ENCODE measurements at places on chromosomes 2 and 18.

GRCh38 chr2:58186501-58186900 lies 54.6 kb downstream of the FANCL start:
- no peak for DNase-seq

GRCh38 chr2:69565431-69565839 lies 78.1 kb downstream of the AAK1 start:
- DNase-seq: peak; percentile 92

DNA sequence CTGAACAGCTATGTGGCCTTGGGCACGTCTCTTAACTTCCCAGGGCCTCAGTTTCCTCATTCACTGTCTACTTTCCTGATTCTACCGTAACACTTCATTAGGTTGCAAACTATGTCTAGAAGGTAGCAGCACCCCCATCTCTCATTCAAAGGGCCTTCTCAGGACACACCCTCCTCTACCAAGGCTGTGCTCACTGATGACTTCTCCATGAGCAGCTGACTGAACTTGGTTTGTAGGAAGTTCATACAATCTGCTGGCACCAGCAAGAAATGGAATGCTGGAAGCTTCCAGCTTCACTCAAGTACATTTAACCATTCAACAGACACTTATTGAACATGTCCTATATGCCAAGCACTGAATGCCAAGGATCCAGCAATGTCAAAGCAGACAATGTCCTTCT lies 250.8 kb upstream of the CTAGE1 start:
- DNase-seq: no peak

DNA sequence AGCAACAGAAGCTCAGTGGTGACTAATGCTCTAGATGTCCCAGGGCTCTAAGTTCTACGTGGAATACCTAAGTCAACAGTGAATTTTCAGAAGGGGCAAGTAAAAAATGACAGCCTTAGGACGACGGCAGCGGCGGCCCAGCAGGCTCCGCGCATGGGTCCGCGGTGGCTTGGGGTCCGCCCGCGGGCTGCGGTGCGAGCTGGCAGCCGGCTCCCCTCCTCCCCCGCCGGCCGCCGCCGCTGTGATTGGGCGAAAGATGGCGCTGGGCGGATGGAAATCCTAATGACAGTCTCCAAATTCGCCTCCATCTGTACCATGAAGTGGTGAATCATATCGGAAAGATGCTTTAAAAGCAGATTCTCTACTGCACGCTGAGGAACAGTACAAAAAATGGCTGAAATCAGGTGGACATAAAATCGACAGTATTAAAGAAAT lies 74.7 kb downstream of the HNRNPLL start:
- DNase-seq: peak; percentile 74

DNA sequence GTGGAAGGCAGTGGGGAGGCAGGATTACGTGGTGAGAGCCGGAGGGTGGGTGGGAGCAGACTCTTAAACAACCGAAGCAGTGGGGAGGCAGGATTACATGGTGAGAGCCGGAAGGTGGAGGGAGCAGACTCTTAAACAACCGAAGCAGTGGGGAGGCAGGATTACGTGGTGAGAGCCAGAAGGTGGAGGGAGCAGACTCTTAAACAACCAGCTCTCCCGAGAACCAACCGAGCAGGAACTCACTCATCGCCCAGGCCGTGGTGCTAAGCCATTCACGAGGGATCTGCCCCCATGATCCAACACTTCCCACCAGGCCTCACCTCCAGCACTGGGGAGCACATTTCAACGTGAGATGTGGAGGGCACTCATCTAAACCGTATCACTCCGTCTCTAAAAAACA lies 87.7 kb downstream of the RTP5 start:
- DNase-seq: no peak

DNA sequence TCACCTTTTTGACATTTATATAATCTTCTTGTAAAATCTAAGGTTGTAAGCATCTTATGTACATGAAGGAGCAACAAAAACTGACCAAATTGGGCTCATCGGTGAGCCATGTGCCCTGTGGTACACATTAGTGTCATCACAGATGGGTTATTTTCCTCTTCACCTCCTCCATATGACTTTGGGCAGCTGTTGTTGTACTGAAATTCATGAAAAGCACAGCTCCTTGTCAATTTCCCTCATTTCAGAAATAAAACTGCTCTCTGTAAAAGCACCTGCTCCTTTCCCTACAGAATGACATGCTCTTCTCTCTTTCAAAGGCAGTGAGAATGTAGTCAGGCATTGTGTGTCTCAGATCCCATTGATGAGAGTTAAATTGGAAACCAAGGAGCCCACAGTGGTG lies 42.0 kb downstream of the DTNA start:
- DNase-seq: no peak

GRCh38 chr2:42183775-42184174 lies 14.6 kb downstream of the EML4 start:
- no peak for DNase-seq

DNA sequence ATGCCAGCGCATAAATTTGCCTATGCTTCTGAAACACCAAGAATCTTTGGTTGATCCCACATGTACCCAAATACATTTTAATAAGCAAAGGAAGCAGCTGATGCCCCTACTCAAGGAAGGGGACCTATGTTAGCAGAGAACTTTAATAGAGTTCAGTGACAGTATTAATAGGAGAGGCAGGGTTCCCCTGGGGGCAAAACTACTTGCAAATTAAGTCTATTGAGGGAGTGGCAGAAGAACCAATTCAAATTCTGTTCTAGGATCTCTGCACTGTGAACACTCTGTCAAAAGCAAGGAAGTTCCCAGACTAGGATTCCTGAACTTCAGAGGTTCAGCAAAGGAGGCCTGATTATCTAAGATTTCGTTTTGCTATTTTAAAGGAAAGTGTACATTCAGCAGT lies 47.5 kb downstream of the EPB41L3 start:
- no peak for DNase-seq

GRCh38 chr2:150209746-150210145 lies 277.7 kb downstream of the RND3 start:
- no peak for DNase-seq

DNA sequence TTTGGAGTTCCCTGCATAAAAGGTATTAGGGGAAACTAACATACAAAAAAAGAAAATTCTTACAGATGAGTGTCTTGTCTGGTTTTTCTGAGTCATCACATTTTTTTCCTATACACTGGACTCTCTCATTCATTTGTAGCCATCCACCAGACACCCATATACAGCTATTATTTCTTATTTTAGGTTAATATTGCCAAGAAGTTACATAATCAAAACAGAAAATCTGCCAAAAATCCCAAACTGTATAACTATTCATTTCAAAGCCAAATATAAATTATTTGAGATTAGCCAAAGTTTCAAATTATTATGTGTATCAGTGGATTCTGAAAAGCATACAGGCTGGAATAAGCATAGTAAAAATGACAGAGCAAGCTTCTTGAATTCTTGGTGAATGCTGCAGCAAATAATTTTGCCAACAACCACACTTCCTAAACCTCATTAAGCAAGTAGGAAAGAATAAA lies 191.2 kb downstream of the NCKAP5 start:
- DNase-seq: no peak

DNA sequence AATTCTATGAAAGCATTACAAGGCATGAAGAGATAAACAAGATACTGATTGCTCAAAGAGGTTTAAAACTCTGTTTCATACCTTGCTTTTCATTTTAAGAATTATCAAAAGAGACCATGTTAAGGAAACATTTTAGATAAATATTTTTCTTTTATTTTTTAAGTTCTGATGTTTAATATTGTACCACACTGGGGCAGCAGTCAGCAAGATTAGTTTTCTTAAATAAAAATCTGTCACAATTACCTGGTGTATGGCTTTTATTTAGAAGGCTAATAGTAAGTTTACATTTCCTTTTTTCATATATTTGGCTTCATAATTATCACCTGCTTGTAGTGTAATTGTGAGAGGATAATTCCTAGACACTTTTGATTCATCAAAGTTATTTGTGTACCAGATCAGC lies 46.4 kb downstream of the ZNF804A start:
- DNase-seq: no peak

DNA sequence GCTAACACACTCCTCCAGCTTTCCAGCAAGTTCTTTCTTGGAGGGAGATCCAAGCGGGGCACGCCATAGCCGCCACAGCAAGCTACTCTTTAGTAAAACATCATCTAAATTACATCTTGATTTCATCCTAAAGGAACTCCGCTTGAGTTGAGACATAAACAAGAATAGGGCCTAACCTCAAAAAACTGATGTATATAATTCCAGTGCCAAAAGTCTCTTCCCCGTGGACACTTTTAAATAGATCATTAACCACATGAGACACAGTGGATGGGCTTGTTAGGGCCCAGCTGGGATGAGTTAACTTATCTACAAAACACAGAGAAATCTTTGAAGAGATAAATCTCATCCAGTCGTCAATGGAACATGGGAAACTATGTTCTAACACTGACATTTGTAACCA lies 20.8 kb upstream of the MLPH start:
- DNase-seq: no peak

DNA sequence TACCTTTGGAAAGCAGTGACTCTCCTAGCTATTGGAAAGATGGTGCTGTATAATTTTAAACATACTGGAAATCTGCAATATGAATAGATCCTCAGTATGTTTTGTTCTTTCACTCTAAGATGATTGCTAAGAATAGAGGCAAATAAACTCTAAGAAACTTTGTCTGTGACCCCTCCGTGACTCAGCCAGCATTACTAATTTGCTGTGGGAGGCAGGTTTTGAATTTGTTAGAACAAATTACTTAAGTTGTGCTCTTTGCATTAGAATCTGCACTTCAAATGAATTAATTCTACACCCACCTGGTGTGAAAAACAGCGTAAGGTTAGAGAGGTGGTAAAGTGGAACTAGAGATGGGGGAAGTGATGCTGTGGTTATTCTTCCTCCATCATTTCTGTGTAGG lies 142.2 kb downstream of the RAPGEF4 start:
- DNase-seq: no peak

DNA sequence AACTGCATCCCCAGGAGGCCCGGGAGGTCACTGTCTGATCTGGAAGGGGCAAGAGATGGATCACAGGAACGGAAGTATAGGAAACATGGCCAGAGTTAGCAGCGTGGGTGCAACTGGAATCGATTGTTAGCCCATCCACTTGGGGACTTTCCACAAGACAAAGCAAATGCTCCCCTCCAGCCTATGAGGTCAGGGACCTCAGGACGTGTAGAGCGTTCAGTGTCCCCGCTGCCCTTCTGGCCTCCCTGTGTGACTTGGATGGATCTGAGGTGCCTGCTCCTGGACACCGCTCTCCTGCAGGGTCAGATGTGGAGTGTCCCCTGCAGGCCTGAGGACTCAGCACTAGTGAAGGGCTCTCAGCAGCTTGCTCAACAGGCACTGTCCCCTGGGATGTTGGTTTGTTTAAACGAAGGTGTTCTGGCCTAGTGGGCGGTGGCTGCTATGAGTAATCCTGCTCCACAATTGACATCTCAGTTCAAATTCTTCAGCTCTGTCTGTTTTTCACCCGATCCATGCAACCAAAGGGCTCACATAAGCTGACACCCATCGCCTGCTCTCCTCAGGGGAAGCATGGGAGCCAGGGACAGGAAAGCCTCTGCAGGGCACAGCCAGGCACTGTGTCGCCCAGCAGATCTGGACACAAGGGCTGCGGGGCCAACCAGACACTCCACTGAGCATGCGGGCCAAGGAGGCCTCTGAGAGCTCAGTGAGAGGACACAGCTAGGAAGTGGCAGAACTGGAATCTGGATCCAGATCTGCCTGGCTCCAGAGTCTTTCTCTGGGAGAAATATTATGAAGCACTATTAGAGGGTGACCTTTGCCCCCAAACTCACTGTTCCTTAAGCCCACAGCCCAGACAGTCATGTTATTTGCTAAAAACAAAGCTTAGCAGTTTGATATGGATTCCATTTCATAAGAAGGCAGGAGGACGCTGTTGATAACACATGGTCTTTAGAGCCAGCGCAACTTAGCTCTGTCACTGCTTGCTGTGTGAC lies 78.5 kb downstream of the RHOB start:
- DNase-seq: no peak

DNA sequence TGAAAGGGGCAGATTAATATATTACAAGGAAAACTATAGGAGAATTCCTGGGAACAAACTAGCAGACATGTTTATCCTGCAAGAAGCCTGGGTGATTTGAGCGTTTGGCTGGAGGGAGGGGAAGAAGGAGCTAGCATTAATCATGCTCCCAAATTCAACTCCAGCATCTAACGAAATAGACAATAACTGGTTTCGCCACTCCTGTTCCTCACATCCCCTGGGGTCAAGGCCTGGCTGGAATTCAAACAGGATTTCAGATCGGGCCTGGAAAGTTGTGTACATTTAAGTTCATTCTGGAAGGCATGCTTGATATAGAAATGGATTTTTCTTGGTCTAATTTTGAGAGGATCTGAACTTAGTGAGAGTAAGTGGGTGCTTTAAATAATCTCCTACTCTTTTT lies 126.1 kb upstream of the CTAGE1 start:
- no peak for DNase-seq

GRCh38 chr2:170509452-170510193 lies 205.5 kb upstream of the SP5 start:
- peak; percentile 61 for DNase-seq

GRCh38 chr18:46574000-46574742 lies 82.8 kb downstream of the LOXHD1 start:
- no peak for DNase-seq

DNA sequence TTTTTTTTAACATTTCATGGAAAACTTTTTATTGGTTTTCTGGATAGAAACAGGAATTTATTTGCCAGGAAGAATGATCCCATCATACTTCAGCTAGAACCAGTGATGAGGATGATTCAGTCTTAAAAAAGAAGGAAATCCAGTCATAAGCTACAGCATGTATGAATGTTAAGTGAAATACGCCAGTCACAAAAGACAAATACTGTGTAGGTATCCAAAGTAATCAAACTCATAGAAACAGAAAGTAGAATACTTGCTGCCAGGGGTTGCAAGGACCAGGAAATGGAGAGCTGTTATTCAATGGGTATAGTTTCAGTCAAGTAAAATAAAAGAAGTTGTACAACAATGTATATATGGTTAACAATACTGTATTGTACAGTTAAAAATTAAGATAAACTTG lies 21.3 kb downstream of the PSME4 start:
- no peak for DNase-seq

Data from activated CD4-positive, alpha-beta T cell treated with anti-CD3 and anti-CD28 coated beads, Interleukin-2, amount 10 ng/mL, durations not matched to agents 24 days and 14 days (primary cell).